Daoy (cell line): ENCODE measurements at places on chromosomes 7 and 10. TPM values are rescaled to one million over a fixed set of nuclear protein-coding genes. Genes with fewer than 3 reads are reported as not detected.

DNA sequence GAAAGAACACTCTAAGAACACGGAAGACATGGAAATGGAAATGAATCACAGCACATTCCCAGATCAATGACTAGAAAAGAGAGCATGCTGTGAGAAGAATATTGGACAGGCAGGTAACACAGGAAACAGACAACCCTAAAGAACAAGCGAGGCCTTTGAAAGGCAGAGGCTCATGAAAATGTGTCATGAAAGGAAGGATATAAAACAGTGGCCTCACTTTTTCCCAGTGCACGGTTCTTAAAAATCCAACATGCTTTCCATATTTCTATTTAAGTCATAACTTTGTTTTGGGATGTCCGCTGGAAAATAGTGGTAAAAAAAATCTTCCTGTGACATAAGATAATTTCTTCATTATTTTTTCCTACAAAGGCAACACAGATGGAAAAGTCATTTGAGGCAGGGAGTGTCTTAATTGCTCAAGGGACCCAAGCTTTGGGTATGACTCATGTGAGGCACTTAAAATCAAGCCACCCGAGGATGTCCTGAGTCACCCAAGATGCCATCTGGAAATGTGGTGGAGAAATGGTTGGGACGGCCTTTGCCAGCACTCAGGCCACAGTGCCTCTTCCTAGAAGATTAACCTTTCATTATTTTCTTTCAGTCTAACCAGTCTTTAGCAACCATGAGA lies 17.0 kb downstream of the ITIH5 start:
- peak; percentile 67 for DNase-seq

NRCAM gene
- 0.11 and 1.0 TPM in 2 replicates for total RNA-seq

- DNase-seq = no peak
Observed at GRCh38 chr7:96833676-96834453, 124.2 kb upstream of the SEM1 start.

DNA sequence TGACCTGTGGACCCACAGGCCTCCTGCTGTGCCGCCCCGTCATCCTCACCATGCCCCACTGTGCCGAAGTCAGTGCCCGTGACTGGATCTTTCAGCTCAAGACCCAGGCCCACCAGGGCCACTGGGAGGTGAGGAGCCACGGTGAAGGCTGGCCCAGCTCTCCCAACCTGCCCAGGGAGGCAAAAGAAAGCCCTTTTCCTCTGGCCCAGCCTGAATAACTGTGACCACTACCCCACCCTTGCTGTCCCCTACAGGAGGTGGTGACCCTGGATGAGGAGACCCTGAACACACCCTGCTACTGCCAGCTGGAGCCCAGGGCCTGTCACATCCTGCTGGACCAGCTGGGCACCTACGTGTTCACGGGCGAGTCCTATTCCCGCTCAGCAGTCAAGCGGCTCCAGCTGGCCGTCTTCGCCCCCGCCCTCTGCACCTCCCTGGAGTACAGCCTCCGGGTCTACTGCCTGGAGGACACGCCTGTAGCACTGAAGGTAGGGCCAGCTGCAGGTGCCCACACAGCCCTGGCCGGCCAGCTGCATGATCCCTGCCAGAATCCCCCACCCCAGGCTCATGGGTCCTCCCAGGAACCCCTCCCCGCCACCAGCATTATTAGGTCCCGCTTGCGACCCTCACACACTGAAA lies 25.5 kb upstream of the SLC29A3 start:
- DNase-seq = no peak

NCOA4 gene
- 92.4 and 101 TPM in 2 replicates for total RNA-seq

DNA sequence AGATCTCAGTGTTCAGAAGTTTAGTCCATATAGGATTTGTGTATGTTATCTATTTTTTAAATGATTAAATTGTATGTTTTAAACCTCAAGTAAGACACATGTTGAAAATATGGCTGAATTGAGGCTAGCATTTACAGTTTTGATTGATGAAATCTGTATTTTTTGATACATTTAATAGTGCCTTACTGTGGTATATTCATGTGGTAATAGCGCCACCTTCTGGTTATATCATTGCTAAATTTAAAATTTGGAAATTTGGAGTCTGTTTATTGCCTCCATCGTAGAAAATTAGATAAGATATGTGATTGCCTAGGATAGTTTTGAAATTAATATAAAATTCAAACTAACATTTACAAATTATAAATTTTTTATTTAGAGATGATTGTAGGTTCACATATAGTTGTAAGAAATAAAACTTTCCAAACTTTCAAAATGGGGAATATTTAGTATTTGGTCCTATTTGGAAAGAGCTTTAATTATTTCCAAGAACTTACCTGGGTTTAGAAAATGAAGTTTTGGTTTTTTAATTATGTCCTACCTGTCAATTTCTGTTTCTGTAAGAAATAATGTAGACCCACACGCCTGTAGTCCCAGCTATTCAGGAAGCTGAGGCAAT lies 19.1 kb upstream of the ARMS2 start:
- no peak for DNase-seq

DNA sequence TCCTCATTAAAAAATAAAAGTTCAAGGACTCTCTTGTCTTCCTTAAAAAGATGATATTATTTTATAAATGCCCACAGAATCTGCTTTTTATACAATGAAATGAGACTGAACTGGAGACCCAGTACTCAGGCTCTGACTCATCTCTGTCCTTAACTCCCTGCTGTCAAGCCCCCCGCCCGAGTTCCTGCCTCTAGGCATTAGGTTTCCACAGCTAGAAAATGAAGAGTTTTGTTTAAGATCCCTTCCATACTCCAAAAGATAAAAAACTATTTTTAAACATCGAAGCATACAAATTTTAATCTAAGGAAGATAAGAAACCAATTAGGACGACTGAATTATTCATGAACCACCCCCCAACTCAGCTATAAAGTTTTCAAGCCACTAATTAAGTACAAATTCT lies 97.7 kb upstream of the FEZF1 start:
- DNase-seq = no peak

ADAMTS14 gene
- 0.06 TPM in 1 of 2 replicates, not detected in the other for total RNA-seq

PSMA2 gene
- total RNA-seq = 340 and 366 TPM in 2 replicates

LIPF gene
- total RNA-seq = not detected in 2 replicates

C10orf62 gene
- not detected in 2 replicates for total RNA-seq

DNA sequence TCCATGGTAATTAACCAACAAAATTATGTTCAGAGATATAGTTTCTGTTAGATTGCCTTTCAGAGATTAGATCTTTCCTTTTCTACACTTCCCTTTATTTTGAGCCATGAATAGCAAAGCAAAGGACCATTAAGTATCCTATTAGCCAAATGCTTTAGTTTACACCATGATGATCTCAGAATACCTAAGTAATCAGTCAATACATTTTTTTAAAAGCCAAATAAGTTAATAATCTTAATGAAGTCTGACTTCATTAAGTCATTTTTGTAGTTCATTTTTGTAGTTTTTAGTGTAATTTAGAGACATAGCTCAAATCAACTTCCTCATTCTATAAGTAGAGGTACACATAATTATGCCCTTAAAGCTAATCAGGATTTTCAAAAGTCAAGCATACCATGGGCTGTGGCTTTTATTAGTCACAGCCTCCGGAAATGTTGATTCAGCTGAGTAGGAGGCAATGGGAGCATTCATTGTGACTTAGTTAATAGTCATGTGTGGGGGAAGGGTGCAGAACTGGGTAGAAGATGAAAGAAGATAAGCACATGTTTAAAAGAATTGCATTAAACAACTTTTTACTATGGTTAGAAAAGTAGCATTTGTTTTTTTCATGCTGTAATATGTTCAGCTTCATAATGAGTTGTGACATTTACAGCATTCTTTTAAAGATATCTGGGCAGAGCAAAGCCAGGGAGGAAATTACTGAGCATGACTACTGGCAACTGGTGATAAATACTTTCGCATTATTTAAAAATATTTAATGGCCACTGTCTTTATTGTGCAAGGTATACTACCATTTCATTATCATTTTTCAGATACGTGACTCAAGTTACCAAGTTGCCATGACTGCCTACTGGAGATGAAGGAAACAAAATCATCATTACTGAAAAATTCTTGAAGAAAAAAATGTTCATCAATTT lies 57.3 kb upstream of the CCDC71L start:
- peak; percentile 97 for DNase-seq
